Central memory CD4-positive, alpha-beta T cell (primary cell): ENCODE measurements at places on chromosomes 6 and 20.
A peak's percentile ranks its signal among the peaks of the same experiment; 100 is the strongest.

- DNase-seq, result peak; percentile 84
Measured at GRCh38 chr20:844473-845225, 11.1 kb downstream of the FAM110A start.

DNA sequence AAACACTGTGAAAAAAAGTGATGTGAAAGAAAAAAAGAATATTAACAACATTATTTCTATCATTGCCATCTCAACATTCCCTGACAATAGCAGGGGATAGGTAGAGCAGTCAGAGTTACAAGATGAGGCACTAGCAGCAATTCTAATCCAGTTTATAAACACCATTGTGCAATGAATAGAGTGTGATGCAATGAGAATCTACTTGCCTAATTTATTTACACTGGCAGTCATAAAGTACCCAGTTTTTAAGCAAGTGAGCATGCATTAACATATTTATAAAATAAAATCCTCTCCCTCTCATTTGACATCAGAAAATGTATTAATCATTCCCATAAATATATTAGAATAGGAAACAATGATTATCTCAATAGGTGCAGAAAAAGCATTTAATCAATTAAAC lies 2.5 kb upstream of the MANEA start:
- DNase-seq, result no peak

DNA sequence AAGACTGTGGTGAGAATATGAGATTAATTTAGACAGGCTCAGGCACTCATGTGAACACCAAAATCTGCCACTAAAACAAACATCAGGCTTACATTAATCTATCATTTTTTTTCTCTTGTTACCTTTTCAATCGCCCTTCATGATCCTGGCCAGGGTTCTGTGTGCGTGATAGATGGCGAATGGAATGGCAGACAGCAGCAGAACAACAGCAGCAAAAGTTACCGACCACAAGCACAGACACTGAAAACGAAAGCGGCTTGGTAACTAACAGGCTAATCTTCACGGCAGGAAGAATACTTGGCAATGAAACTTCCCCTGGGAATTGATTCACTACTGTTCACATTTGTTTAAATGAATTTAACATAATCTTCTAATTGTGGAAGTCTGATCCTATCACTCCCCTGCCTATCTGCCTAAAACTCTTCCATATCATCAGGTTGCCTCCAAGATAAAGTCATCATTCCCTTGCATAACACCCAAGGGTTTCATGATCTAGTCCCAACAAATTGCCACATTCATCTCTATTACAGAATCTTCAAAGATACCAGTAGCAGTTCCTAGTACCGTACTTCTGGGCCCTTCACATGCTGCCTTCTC lies 28.7 kb downstream of the PTPRK start:
- DNase-seq, result no peak

- no peak for DNase-seq
Measured at GRCh38 chr6:137099689-137100403, 55.1 kb upstream of the IL20RA start.

DNA sequence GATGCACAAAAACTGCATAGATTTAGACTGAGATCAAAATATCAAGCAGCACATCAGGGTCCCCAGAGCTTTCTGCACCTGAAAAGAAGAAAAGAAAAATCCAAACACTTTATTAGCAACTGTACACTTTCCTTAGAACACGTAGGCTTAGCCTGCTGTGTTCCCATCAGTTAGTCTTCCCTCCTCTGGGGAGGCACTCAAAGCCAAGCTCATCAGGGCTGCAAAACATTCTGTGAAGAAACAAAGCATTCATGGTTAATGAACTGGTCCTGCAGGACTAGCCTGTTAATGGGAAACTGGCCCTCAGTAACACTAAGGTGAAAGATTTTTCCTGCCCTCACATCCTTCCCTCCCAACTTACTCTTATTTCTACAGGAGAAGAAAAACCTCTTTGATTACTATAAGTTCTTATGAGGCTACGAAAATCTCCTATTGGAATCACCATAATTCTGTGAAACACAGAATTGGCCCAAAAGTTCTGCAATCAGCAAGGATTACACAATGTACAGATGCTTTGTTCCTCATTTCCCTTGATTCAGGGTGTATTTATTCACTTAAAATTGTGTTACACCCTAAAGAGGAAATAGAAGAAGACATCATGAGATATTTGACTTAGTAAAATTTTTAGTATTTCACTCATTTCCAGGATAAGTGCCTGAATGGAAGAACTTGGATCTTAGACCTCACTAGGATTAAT lies 901.0 kb upstream of the MAP3K7 start:
- no peak for DNase-seq

DNA sequence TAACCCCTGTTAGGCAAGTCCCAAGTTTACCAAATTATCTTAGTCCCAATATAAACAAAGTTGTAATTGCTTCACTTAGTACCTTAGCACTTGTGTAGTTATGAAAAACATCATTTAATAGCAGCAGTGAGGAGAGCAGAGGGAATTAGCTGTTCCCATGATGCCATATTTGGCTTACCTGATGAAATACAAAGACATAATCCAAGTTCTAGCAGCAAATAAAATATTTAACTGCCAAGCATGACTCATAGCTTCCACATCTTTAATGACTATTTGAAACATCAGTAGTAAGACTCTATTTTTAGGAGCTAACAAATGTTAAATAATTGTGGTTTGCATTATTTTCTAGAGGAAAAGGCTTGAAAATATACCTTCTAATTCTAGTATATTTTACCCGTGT lies 94.0 kb upstream of the MCHR2 start:
- no peak for DNase-seq

DNA sequence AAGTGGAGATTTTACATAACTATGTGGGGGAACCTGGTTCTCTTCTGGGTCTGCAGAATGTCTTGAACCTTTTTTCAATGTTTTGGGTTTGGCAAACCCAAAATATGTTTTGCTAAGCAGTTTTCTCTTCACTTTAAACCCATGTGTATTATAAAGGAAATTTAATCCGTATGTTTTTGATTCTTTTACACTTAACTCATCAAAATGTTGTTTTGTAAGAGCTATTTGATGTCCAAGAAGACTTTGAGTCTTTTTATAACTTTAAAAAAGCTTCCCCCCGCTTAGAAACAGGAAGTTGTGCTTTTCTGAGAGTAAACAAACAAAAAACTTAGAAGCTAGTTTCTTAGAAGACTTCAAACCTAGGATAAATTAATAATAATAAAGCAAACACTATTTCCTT lies 81.9 kb upstream of the CEP162 start:
- no peak for DNase-seq

DNA sequence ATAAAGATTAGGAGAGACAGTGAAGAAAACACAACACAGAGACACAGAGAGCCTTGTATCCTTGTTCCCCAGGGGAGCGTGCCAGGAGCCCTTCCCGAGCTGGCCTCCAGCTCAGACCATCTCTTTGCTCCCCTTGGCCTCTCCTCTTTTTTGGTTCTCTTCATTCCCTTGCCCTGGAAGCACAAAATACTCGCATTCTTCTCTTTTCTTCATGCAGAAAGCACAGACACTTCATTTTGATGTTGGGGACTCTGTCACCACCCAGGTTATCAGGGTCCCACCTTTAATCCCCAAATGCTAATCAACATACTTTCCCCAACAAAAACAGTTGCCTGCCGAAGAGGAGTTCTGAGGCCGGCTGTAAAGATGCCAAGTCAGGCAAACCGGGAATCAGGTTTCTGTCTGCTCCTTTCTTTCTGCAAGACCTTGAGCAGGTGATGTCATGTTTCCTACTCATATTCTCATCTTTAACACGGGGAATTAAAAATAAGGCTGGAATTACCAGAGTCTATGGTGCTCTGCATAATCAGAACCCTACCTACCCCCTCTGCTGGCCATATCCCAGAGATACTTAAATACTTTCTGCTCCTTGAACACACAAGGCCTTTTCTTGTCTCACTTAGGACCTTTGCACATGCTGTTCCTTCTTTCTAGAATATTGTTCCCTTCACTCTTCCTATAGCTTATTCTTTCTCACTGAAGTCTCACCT lies 21.7 kb downstream of the TGM6 start:
- no peak for DNase-seq

GRCh38 chr6:127207591-127208120 lies 59.0 kb upstream of the RNF146 start:
- no peak for DNase-seq

DNA sequence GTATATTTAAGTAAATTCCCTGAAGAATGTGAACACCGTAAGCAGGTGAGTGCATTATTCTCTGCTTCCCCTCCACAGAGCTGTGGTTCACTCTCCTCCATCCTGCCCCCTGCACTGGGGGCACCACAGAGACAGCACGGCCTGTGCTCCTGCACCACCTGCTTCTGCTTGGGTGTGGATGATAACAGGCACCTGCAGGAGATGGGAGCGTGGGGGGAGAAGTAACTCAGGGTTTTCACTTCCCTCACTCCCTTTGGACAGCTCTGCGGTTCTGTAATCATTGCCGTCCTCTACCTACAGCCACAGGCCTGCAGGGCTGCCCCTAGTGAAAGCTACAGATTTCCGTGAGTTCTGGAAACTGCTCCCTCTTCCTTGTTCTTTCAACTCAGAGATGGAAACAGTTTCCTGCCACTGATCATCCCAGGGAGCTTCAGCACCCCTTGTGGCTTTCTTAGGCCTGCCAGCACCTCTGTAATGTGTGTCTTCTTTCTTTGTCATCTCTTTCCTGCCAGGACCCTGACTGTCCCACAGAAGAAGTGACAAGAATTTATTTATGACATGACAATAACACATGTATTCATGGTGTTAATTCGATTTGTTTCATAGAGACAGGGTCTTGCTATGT lies 21.3 kb upstream of the MICB start:
- no peak for DNase-seq

DNA sequence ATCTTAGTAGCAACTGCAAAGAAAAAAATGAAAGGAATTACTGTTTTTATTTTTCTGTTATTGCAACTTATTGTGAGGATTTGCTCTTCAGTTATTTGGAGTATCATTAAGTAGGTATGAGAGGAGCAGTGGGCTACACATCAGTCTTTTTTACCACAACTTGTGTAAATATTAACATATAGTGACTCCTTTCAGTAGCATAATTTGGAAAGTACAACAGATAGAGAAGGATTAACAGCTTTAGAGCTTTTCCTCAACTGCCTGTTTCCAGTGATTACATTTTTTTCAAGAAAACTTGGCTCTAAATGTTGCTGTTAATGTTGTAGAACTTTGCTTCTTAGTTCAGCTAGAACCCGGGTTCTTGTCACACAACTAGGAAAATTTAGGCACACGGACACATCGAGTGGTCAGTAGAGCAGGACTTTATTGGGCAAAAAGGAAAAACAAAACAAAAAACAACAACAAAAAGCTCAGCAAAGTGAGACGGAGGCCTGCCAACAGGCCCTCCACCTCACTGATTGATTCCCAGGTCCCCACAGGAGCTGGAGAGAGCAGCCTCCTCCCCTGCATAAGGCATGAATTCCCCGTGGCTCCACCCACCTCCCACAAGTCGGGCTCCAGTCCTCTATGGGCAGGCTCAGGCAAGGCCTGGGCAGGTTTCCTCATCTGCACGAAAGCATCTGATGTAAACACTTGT lies 75.1 kb downstream of the ADGRG6 start:
- DNase-seq, result no peak

GRCh38 chr6:34964564-34964963 lies 75.5 kb downstream of the ANKS1A start:
- DNase-seq, result no peak

GRCh38 chr6:142966294-142966693 lies 21.3 kb upstream of the HIVEP2 start:
- no peak for DNase-seq

- no peak for DNase-seq
Measured at GRCh38 chr6:124057461-124057860, 253.8 kb downstream of the NKAIN2 start.
